RWPE1 (cell line): ENCODE measurements at places on chromosomes 6 and 20.

DNA sequence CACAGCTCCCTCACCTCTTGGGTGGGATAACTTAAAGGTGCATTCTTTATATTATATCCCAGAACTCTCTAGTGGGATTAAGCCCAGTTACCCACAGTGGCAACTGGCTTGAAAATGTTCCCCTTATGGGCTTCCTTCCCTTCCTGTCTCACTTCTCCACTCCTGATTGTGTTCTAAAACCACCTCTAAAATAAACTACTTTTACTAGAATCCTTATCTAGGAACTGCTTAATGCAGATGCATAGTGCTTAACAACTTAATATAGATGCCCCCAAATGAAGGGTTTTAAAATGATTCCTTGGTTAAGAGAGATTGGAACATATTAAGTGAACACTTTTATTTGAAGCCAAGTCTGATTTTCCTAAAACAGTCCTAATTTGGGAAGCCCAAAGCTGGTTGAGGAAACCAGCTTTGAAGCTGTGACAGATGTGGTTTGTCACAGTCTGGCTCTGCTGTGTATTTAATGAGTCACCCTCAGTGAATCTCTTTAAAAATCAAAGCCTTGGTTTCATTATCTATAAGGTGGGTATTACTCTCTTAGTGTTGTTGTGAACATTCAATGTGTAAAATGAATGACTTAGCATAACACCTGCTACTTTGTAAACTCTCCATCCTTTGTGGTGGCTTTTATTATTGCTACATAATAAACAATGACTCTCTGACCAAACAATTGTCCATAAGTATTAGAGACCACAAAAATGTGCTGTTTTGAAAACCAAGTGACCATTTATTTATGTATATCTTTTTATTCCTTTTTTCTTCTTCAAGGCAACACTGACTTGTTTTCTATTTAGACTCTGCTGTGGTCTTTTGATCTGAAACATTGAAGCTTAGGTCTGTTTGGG, 24.4 kb downstream of the PLCB1 start:
- no peak for DNase-seq

- no peak for DNase-seq
Observed at GRCh38 chr6:107192830-107193229, 77.5 kb upstream of the BEND3 start.

- DNase-seq: no peak
Observed at GRCh38 chr20:925516-925915, 9.4 kb upstream of the ANGPT4 start.

GRCh38 chr20:43825581-43825980, 89.1 kb upstream of the TOX2 start:
- no peak for DNase-seq

GRCh38 chr6:109513571-109514071, 30.6 kb upstream of the ZBTB24 start:
- DNase-seq: no peak

DNA sequence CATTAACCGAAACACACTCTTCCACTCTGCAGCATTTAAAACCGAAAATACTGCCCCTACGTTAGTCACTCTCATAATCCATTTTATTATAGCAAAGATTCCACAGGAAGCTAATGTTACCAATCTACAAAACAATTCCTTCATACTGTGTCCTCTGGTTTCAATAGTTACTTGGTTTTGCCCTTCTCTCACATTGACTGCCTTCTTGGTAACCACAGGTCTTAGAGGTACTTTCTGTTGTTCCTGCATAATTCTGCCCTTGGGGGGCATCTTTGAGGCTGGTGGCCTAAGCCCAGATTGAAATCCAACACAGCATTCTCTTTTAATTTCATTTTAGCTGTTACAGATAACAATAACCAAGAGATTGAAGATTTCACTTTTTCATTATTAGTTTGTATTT, 9.8 kb upstream of the DCBLD1 start:
- no peak for DNase-seq

GRCh38 chr6:140289186-140289585, 914.7 kb upstream of the CITED2 start:
- DNase-seq: no peak

GRCh38 chr6:125819535-125820326, 29.0 kb downstream of the NCOA7 start:
- DNase-seq: no peak

DNA sequence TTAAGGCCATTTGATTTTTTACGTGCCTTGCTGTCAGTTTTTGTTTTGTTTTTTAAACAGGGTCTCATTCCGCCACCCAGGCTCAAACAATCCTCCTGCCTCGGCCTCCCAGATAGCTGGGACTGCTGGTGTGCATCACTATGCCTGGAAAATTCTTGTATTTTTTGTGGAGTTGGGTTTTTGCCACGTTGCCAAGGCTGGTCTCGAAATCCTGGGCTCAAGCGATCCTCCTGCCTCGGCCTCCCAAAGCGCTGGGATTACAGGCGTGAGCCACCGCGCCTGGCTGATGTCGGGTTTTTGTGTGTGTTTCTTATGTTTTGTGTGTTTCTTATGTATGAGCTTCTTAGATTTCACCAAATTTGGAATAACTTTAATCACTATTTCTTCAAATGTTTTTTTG, 104.8 kb downstream of the TAF4 start:
- no peak for DNase-seq

GRCh38 chr6:2732503-2733089, 18.1 kb downstream of the MYLK4 start:
- no peak for DNase-seq

GRCh38 chr6:52013035-52013434, 74.4 kb downstream of the PKHD1 start:
- DNase-seq: no peak

DNA sequence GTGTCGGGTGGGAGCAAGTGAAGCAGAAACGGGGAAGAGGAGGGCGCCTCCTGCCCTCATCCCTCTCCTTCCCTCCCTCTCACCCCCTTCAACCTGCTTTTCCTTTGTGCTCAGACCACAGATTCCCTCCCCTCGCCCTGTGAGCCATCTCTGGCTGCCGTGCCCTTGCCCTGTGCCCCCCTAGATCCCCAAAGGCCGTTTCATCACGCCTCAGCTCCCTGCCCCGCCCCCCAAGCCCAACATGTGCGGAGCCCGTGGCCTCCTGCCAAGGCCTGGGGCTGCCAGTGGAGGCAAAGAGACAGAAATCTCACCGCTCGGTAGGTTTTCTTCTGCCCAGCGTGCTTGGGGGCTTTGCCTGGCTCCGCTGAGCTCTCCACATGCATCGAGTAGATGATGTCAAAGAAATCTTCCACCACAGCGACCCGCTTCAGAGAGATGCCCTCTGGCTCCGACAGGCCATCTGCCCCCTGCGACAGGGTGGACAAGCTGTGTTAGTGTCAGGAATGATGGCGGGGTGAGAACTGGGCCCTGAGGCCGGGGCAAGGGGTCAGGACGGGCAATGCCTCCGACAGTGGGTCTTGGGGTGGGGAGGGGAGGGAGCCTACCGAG, 57.6 kb downstream of the NOL4L start:
- DNase-seq: no peak

DNA sequence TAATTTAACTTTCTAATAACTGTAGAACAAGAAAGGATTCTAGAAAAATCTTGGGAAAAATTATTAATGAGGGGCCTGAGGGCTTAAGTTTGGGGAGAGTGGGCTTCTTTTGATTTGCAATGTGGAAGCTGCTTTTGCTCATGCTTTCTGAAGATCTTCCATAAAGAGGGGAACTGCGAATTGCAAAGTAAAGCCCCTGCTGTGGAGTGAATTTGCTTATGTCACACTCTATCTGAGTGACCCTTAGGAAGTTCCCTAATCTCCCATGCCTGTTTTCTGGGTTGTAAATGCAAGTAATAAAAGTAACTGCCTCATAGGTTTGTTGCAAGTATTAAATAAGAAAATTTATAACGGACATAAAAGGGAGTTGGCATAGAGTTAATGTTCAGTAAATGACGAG, 301.2 kb downstream of the PLCB1 start:
- DNase-seq: no peak

DNA sequence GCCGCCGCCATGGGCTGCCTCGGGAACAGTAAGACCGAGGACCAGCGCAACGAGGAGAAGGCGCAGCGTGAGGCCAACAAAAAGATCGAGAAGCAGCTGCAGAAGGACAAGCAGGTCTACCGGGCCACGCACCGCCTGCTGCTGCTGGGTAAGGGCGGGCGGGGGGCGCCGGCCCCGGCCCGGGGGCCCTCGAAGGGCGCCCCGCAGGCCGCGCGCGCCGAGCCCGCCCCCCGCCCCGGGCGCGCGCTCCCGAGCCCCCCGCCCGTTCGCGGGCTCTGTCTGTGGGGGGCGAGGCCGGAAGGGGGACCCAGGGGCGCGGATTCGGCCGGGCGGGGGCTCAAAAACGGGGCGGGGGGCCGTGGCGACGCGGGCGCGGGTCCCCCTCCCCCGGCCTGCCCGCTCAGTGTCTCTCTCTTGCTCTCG, 39.2 kb downstream of the GNAS start:
- no peak for DNase-seq

- DNase-seq: no peak
Observed at GRCh38 chr6:131117878-131118277, 17.4 kb upstream of the AKAP7 start.

- DNase-seq: no peak
Observed at GRCh38 chr6:81773887-81774286, 21.4 kb upstream of the TENT5A start.

GRCh38 chr6:127298475-127298874, 31.8 kb downstream of the RNF146 start:
- DNase-seq: no peak

GRCh38 chr6:88119769-88120168, 46.4 kb downstream of the CNR1 start:
- peak; percentile 8 for DNase-seq

- no peak for DNase-seq
Observed at GRCh38 chr6:17847203-17847760, 140.2 kb downstream of the KIF13A start.

DNA sequence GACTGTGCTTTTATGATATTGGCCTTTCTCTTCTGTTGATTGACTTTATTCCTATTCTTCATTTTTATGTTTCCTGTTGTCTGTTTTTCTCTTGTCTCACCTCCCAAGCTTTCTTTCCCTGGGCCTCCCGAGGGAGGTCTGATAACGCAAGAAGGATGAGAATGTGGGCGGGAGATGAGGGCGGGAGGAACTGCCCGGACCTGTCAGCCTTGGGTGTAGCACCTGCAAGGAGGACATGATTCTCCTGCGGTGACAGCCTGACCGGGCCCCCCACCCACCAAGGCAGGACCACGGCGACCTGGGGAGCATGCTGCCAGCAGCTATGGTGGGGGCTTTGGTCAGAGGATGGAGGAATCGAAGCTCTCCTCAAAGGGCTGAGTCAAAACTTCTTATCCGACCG, 86.9 kb downstream of the PLEKHG1 start:
- DNase-seq: peak; percentile 36

- no peak for DNase-seq
Observed at GRCh38 chr6:44732243-44732642, 344.7 kb downstream of the CDC5L start.

GRCh38 chr20:32397567-32398084, 39.5 kb downstream of the ASXL1 start:
- DNase-seq: no peak

GRCh38 chr6:39295611-39296011, 18.6 kb downstream of the KCNK17 start:
- DNase-seq: no peak

DNA sequence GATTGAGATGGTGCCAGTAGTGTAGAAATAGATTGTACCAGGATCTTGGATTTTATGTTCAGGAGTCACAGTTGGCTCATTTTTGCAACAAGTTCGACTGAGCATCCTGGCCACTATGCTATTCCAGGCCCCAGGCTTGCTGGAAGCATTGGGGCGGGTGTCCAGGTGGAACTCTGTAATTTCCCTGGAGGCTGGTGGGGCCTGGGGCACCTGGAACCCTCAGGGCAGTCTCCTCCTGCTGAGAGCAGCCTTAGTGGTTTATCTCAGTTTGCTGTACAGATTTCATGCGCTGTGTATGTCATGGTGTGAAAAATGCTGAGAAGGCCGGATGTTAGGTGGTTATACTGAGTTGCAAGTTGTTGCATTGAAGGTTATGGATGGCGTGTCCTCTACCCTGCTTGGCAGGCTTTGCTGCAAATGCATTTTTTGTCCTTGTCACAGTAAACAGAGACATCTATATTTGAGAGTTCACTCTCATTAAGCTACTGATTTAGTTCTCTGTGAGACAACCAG, 135.1 kb upstream of the MYLIP start:
- no peak for DNase-seq

DNA sequence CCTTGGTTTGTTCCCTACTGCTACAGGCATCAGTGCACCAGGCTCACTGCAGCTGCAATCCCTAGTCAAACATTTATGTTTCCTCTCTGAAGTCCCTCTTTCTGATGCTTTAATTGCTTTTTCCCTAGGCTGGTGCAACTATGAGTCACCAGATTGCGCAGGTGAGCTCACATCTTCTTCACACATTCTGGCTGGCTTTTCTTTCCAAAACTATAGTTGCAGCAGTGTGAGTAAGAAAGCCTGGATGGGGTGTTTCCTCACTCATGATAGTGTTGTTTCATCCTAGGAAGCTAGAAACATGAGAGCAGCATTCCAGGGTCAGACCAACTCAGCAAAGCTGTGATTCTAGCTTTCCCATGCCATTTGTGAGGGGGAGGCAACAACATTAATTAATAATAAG, 296.4 kb downstream of the PAX1 start:
- DNase-seq: no peak

- no peak for DNase-seq
Observed at GRCh38 chr20:58538752-58539151, 23.6 kb upstream of the APCDD1L start.

DNA sequence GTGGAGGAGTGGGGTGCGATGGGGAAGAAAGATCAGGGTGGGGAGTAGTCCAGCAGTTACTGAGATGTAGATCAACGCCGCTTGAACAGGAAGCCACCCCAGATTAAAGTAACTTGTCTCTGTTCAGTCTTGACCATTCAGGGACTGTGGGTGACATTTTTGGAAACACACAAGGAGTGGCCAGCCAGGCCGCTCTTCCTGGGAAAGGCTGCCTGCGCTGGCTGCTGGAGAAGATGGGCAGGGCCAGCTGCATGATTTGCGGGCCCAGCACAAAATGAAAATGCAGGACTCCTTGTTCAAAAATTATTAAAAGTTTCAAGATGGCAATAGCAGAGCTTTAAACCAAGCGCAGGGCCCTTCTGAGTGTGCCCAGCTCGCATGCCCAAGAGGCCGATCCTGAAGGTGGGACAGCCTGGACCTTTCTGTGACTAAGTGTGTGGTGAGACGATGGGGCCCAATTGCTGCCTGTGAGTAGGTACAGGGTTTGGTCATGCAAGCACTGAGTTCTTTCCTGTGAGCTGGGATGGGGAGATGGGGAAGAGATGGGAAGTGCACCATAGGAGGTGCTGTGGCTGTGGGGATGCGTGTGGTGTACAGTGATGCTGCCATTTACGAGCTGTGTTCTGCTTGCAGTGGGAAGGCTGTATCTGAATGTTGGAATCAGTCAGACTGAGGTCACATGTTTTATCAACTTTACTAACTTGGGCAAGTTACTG, 51.3 kb downstream of the DAAM2 start:
- no peak for DNase-seq

GRCh38 chr20:1509237-1509636, 18.0 kb upstream of the SIRPB2 start:
- no peak for DNase-seq

GRCh38 chr6:53831936-53832660, 37.3 kb downstream of the LRRC1 start:
- DNase-seq: no peak

- DNase-seq: no peak
Observed at GRCh38 chr6:13831615-13832014, 17.3 kb upstream of the MCUR1 start.

- no peak for DNase-seq
Observed at GRCh38 chr6:110681543-110682459, 133.5 kb downstream of the CDK19 start.
